GM23248 (cell line): ENCODE measurements at places on chromosomes 1 and 21. TPM values are rescaled to one million over a fixed set of nuclear protein-coding genes. Genes with fewer than 3 reads are reported as not detected.

The ADGRL4 gene
- 10.6 and 13.2 TPM in 2 replicates for total RNA-seq

The BARHL2 gene
- total RNA-seq = not detected in 2 replicates

The PADI4 gene
- not detected in 2 replicates for total RNA-seq

GRCh38 chr1:218970397-218970990 is 203.2 kb upstream of the LYPLAL1 start:
- no peak for DNase-seq

GRCh38 chr1:33149453-33150190 is 32.2 kb downstream of the TRIM62 start:
- DNase-seq = no peak

DNA sequence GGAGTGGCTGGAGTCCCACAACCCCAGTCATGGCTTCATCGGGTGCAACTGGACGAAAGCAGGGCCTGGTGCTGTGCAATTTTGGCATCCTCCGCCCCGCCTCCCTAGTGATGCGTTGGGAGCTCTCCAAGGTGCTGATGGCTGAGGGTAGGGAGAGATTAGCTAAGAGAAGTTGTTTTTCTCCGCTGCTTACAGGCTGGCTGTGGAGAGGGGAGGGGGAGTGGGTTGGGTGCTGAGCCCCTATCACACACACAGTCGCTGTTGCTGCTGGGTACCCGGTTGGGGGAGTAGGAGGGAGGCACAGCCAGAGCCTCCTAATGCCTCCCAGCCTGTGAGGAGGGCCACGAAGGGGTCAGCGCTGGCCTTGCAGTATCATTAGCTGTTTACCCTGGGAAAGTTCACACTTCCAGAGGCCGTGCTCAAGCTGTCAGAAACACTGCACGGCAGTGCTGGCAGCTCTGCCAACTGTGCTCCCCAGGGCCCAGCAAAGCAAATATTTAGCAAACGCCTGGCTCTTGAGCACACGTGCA is 110.0 kb downstream of the GRIK3 start:
- DNase-seq = peak; percentile 58

DNA sequence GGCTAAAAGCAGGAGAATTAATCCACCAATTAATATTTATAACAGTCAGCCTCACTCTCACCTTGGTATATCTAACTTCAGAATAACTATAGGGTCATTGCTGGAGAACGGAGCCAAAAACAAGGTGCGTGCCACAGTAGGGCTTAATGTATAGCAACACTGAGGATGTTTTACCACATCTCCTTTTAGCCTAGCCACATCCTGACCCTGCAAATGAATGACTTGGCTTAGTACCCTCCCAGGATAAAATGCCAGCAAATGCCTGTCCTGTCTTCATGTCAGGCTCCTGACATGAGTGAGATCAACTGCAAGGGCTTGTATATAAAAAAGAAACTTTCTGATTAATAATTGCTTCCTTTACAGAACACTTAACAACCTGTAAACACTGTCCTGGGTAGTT is 2.7 kb upstream of the CDC42BPA start:
- DNase-seq = no peak

- peak; percentile 36 for DNase-seq
Observed at GRCh38 chr21:45994086-45994661, 12.6 kb downstream of the COL6A1 start.

DNA sequence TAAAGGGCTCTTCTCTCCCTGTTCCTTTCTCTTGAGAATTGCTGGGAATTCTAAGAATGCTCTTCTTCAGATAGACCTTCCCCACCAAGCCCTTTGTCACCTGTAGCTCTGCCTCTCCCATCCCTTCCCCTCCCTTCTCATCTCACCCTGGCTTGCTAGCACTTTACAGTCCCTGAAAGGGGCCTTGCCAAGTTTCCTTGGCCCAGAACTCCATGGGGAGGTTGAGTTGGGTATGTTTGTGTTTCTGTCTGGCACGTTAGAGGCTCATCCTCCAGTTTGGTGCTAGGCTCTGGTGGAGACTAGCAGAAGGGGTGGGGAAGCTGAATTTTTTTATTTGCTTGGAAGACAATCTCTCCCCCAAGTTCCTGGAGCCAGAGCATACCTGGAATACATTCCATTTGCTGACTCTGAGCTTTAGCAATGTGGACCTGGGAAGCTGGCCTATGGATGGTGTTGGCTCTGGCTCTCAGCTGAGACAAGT is 4.9 kb downstream of the CGN start:
- DNase-seq = no peak

DNA sequence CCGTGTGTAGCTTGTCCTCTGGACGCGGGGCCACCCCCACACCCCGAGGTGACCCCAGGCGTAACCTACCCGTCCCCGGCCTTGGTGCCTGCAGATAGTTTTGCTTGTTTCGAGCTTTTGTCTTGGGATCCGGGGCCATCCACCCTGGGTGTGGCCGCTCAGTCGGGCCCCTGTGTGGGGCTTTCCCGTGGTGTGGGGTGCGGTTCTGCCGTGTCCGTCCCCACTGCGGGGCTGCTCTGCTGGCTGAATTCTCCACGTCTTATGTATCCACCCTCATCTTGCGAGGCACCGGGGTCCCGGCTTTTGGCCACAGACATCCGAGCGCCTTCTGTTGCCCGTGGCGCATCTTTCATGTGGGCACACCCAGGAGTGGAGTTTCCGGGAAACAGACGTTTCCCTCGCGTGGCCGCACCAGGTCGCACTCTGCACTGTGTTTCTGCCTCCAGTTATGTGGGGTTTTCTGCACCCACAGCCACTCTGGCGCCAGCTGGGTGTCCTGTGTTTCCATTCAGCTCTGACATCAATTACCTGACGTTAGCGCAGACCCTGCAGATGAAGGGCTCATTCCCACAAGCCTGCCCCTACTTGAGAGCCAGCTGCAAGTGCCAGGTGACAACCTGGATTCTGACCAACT is 64.9 kb downstream of the PRKCZ start:
- DNase-seq = no peak

DNA sequence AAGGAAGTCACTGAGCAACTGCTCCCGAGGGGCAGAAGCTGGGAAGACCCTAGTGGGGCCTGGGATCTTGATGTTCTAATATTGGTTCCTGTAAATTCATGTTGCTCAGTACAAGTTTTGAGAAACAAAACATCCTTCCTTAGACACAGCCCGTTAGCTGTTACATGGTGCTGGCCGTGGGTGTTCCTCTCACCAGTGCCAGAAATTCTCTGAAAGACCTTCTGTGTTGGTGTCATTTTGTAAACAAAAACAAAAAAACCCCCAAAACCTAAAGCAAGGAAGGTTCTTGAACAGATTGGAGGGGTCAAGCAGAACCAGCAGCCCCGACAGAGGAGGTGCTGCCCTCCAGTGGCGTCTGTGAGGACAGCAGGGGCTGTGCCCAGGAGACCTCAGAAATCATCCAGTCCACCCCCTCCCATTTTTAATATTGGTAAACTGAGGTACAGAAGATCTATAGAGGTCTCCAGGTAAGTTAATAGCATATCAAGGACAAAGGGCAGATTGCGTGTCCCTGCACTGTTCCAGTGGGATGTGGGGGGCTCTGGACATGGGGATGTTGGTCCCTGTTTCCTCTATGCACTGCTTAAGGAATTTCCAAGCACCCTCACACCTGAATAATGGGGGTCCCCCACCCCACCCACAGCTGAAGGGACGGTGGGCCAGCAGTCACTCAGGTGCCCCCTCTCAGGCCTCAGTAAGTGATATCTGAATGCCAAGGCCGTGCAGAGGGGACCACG is 38.2 kb downstream of the SLC2A7 start:
- DNase-seq = peak; percentile 65

DNA sequence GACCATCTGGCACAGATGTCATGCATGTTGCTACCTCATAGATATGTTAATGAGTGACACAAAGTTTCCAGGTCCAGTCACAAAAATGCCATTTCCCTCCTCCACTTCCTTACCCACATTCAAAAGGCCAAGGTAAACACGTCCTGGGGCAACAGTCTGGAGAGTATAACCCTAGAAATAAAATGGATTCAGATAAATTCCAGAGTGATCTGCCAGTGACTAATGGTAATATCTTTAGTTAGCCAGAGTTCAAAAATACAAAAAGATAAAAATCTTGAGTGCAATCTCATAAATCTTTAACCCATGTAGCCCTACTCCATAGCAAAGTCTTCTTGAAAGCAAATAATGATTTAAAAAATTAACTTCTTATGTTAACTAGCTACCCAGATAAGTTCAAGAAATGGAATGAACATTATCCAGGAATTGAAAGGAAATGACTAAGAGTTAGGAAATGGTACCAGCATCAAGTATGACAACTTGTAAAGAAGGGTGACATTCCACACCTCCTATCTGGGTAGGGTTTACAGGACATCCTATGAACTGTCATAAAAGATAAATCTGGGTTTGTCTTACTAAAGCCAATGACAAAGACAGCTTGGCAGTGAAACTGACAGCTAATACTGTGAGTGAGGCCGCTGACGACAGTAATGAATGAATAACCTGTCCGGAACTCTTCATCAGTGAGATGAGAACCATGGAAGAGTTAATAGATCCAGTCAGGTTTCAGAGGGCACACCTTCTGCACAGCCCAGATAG is 18.1 kb downstream of the RGS2 start:
- peak; percentile 37 for DNase-seq

DNA sequence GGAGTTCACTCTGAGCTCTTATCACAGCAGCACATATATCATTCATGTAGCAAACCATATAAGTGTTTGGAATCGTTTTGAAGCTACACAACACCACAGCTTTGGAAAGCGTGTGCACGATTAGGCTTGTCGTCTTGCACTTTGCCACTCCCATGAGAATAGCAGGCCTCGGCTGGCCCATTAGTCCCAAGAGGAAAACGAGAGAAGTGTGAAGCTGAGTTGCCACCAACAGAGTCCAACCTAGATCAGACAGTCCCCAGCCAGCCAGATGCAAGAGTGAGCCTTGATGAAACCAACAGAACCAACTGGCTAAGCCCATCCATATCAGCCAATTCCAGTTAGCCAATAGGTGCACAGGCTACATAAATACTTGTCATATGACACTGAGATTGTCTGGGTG is 238.4 kb downstream of the C1orf94 start:
- no peak for DNase-seq
